HCT116 (cell line): ENCODE measurements at places on chromosomes 6 and 20. TPM values are rescaled to one million over a fixed set of nuclear protein-coding genes. Genes with fewer than 3 reads are reported as not detected.

SYNDIG1 gene
- total RNA-seq: not detected

RIPOR3 gene
- total RNA-seq: 0.22 TPM

GRCh38 chr6:12903246-12903645 is 186.7 kb downstream of the PHACTR1 start:
- no peak overlapping the region for H3K4me3 ChIP-seq
- no peak overlapping the region for H3K27ac ChIP-seq
- no peak for DNase-seq
- H3K4me1 ChIP-seq: no peaks in the 10 kb centered on the region
- peaks cover 26% of the 10 kb centered on the region for H3K27me3 ChIP-seq

- H3K4me3 ChIP-seq: no peak overlapping the region
- H3K27me3 ChIP-seq: no peaks in the 10 kb centered on the region
- H3K36me3 ChIP-seq: no peaks in the 10 kb centered on the region
- no peaks in the 10 kb centered on the region for H3K4me1 ChIP-seq
- no peak for DNase-seq
Observed at GRCh38 chr6:131288214-131288613, 152.9 kb downstream of the AKAP7 start.

DNA sequence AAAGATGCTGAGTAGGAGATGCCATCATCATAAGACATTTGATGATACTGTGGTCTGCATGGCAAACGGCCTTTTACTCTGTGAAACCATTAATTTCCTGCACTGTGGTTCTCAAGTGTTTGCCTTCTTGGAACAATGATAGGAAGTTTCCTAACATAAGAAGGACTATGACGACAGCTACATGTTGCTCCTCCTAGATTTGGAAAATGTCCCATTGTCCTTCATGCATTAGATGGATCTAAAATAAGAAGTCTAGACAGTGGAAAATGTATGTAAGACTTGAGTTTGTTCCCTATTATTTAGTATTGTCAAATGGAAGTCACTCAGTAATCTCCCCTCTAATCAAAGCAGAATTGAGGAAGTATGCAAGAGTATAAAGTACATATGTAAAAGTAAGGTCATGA is 98.5 kb upstream of the TMEM170B start:
- H3K27me3 ChIP-seq: no peaks in the 10 kb centered on the region
- DNase-seq: no peak
- no peaks in the 10 kb centered on the region for H3K36me3 ChIP-seq
- H3K4me1 ChIP-seq: peaks cover under 1% of the 10 kb centered on the region
- no peak overlapping the region for H3K27ac ChIP-seq
- H3K4me3 ChIP-seq: no peak overlapping the region

DNA sequence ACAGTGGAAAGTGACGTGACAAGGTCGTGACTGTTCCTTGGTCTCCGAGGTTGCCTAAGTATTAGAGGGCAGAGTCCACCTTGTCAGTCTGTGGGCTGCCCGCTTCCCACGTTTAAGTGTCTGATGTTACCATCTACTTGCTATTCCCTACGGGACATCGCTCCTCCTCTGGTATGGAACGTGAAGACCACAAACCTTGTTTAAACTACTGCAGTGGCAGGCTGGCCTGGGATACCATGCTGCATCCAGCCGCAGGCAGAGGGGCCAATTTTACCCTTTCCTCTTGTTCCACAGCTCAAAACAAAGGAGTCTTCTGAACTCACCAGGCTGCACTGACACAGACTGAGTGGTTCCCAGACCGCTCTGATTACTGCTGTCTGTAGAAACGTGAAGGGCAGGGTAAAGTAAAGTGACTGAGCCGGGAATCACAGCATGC is 275.9 kb downstream of the FOXC1 start:
- H3K4me1 ChIP-seq: no peaks in the 10 kb centered on the region
- no peak overlapping the region for H3K4me3 ChIP-seq
- no peak for DNase-seq
- H3K27ac ChIP-seq: no peak overlapping the region
- H3K27me3 ChIP-seq: no peaks in the 10 kb centered on the region
